A172 (cell line): ENCODE measurements at places on chromosomes 5 and 9. TPM values are rescaled to one million over a fixed set of nuclear protein-coding genes. Genes with fewer than 3 reads are reported as not detected.

DNA sequence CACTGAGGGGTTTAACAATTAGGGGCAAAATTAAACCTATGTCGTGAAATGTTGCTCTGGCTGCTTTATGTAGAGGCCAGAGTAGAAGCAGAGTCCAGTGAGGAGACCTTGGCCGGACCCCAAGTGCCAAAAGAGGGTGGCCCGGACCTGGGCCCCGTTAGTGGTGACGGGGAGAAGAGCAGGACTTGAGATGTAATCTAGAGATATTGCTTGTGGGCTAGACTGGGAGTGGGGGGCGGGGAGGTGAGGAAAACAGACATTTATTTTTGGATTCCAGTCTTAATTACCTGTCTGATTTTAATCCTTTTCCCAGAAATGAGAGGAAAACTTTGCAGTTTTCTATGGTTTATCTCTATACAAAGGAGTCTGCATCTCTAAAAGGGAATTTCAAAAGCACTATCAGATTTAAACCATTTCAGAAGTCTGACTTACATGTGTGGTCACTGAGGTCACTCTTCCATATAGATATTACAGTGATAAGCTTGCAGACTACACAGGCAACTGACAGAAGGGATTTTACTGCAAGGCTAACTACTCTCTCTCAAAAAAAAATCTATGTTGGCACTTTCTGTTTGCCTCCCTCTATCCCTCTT is 108.1 kb downstream of the MED27 start:
- DNase-seq = no peak

GABRB2 gene
- total RNA-seq = not detected in 2 replicates

DNA sequence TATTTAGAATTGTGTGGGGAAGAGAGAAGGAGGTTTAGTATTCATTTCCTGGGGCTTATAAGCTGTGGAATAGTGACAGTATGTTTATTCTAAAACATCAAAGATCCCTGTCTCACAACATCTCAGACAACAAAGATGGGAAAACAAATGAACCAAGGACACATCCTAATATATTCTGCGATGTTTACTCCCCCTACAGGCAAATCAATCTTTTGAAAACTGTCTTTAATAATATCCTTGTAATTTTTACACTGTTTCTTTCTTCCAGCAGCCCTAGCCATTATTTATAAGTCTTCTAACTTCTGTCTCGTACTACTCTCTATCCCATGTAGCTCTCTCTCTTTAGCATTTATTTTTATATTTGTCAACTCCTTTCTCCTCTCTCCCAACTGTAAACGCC is 33.5 kb upstream of the TMEM252 start:
- no peak for DNase-seq

- no peak for DNase-seq
Observed at GRCh38 chr9:98176391-98177259, 15.8 kb downstream of the CORO2A start.

DNA sequence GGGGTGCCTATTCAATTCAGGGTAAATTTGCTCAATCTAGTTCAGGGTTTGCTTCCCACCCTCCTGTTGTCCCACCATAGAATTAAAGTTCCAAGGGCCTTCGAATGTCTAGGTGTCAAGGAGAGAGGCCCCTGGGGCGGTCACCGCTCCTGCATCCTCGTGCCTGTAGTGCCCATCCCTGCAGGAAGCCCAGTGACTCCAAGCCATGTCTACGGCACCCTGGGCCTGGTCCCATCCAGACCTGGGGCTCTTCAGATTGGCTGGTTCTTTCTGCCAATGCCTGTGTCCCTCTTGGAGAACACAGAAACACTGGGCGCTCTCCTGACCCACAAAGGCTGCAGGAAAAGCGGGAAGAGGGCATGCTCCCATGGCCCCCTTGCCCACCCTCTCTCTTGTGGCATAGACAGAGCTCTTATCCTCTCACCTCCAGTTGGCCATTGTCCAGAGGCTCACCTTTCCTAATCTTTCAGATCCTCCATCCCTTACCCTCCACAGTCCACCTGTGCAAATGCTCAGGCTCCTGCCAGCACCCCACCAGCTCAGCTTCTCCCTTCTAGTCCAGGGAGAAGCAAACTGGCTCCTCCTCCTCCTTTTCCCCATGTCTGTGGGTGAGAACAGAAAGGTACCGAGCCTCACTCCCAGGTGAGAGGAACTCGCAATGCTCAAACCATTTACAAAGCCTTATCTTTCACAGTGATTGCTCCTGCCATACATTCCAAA is 253.0 kb upstream of the IRX2 start:
- no peak for DNase-seq

GRCh38 chr9:131886826-131887225 is 146.9 kb upstream of the RAPGEF1 start:
- no peak for DNase-seq

ELOVL7 gene
- 7.2 and 8.2 TPM in 2 replicates for total RNA-seq

FBP2 gene
- not detected in 2 replicates for total RNA-seq

DNA sequence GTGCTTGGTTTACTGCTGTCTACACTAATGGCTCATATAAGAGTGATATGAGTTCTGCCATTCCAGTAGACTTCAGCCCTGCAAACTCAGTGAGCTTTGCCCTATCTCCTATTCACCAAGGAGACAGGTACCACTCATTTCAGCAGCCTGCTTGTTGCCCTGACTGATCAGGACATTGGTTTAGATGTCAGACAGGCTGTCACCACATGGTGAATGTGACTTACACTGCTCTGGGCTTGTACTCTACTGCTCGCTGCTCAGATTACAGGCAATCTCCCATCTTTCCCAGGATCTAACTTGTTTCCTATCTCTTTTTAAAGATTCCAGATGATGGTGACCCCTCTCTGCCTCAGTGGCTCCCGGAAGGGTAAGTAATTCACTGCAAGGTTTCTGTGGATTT is 123.3 kb upstream of the RUSC2 start:
- DNase-seq = no peak

- DNase-seq = no peak
Observed at GRCh38 chr9:92612292-92612691, 57.6 kb downstream of the IPPK start.

IL12B gene
- not detected in 2 replicates for total RNA-seq

- peak; percentile 10 for DNase-seq
Observed at GRCh38 chr9:83382421-83382820, 155.8 kb downstream of the FRMD3 start.

- no peak for DNase-seq
Observed at GRCh38 chr9:98185611-98186171, 6.7 kb downstream of the CORO2A start.

- peak; percentile 6 for DNase-seq
Observed at GRCh38 chr9:11722957-11723356, 970.2 kb upstream of the TYRP1 start.

PCDHGA3 gene
- total RNA-seq = 0.14 TPM in 1 of 2 replicates, not detected in the other

DNA sequence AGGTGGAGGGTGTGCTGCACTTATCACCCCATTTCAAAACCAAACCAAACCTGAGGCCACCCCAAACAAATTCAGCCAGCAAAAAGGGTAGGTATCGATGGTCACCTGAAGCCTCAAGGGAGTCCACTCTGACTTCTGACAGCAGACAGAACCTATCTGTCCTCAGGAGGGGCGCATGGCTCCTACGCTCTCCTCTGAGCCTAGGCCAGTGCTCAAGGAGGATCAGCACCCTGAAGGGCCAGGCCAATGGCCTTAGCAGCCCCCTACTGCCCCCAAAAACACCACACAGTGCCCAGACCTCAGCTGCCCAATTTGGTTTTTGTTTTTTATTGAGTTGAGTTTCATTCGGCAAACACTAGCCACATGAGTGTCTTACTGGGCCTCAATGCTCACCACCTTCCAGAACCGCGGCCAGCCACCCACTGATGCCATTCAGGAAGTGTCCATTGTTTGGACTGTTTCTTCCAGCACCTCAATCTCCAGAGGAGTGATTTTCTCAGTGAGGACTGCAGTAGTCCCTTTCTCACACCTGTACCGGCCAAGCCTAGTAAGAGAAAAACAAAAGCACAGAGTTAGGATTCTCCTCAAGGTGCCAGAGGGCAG is 62.0 kb downstream of the PSMB7 start:
- no peak for DNase-seq

GRCh38 chr9:133569121-133569785 is 34.7 kb downstream of the ADAMTSL2 start:
- no peak for DNase-seq

DNA sequence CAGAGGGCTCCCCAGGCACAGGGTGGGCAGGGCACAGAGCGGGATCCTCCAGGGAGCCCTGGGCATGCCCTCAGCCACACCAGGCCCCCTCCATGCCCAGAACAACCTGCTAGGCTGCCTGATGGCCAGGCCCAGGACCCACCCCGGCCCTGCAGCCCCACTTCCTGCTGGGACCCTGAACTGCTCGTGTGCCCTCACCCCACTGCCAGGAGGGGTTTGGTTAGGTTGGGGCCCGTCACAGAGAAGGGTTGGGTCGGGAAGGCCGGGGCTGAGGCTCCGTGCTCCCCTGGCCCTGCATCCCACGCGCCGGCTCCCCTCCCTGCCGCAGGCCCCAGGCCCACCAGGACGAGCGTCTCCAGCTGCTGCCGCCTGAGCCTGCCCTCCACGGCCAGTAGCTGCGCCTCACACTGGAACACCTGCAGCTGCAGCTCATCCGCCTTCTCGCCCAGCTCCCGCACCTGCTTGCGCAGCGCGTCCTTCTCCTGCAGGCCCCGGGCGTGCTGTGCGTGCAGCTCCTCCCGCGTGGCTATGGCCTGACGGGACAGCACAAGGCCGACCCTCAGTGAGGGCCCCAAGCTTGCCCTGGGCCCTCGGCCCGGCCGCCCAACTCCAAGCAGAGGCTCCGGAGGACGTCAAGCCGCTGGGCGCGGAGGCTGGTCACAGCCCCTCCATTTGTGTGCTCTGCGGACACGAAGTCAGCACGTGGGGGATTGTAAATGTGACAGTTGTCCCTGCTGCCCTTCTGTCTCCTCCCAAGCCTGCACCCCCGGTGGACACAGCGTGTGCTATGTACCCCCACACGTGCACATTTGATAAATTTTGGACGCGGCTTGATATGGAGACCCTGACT is 4.0 kb upstream of the DNLZ start:
- DNase-seq = no peak

DNA sequence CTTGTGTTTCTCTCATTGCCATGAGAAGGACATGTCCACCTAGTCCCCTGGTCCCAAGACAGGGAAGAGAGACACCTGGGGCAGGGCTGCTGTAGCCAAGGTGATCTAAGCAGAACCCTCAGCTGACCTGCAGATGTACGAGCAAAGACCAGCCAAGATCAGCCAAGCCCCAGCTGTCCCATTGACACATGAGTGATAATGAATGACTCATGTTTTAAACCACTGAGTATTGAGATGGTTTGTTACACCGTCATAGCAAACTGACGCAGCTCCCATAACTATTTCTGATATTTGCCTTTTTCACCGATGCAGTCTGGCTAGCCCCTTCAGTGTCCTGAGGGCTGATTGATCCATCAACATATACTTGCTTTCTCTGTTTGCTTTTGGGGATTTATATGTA is 6.7 kb downstream of the OR1K1 start:
- no peak for DNase-seq

DNA sequence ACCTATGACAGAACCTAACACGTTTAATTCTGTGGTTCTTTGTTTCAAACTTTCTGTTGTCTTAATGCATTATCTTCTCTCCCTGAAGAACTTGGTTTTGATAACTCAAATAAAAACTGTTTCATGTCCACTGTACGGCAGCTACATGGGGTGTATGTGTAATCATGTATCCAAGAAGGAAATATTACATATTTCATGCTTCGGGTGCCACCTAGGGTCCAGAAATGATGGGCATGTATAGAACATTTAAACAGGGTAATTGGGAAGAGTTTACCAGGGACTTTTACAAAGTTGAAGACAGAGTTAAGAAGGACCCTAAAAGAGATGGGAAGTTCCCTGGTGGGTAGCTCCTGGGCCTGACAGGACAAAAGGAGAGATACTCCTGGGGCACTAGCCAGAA is 291.3 kb downstream of the FBXL7 start:
- DNase-seq = no peak

- no peak for DNase-seq
Observed at GRCh38 chr9:31519011-31519410, 865.4 kb upstream of the ACO1 start.

DNA sequence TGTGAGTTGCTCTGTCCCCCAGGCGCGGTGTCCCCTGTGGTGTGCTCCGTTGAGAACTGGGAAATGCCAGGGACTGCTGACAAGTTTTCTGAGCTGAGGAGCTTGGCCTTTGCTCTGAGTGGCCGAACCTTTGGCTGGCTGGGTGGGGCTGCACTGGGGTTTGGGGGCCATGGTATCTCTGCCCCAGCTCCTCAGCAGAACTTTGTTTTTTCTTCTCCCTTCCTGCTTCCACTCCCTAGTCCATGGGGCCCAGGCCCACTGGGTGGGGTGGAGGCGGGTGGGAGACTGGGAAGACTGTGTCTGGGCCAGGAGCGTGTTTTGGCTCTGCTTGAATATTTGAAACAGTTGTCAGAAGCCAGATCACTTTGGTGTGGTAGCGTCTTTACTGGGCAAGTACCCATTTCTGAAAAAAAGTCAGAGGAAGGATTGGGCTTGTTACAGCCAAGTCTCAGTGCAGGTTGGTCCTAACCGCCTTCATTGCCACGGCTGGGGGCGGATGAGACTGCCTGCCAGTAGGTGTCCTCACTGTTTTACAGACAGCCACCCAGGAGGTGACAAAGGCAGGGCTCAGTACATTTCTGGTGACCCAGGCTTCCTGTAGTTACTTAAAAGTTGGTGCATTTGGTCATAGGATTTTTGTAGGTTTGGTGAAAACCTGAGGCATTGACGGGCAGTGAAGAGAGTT is 92.7 kb downstream of the DAB2IP start:
- DNase-seq = peak; percentile 60
